ENCODE measurements at places on chromosomes 13 and 19. TPM values are rescaled to one million over a fixed set of nuclear protein-coding genes. Genes with fewer than 3 reads are reported as not detected.

ZNF649 gene
- 16.6 TPM for total RNA-seq

DNA sequence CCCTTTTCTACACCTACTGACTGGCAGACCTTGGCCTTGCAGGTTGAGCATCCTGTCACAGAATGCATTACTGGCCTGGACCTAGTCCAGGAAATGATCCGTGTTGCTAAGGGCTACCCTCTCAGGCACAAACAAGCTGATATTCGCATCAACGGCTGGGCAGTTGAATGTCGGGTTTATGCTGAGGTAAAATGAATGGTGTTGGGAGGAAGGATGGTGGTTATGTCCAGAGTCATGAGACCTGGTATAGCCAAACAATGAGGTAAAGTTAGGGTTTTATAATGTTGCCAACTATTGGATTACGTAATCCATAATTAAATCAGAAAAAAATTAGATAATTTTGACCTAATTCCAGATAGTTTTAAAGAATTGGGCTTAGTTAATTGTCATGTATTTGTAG lies 212.5 kb downstream of the PCCA start:
- DNase-seq = no peak

- no peak for DNase-seq
Measured at GRCh38 chr19:47663911-47664771, 49.1 kb upstream of the EHD2 start.

GRCh38 chr13:46628622-46629365 lies 75.8 kb downstream of the LRCH1 start:
- no peak for DNase-seq

GRCh38 chr13:92312823-92313222 lies 913.8 kb upstream of the GPC6 start:
- no peak for DNase-seq

- no peak for DNase-seq
Measured at GRCh38 chr13:87671753-87672605, 808 bp downstream of the SLITRK5 start.

TIMM50 gene
- 24.0 TPM for total RNA-seq

- DNase-seq = no peak
Measured at GRCh38 chr13:48210178-48210577, 22.8 kb upstream of the ITM2B start.

Data from urinary bladder (tissue), 4 donors.